ENCODE measurements at places on chromosomes 3 and 15.
A peak's percentile ranks its signal among the peaks of the same experiment; 100 is the strongest.

DNA sequence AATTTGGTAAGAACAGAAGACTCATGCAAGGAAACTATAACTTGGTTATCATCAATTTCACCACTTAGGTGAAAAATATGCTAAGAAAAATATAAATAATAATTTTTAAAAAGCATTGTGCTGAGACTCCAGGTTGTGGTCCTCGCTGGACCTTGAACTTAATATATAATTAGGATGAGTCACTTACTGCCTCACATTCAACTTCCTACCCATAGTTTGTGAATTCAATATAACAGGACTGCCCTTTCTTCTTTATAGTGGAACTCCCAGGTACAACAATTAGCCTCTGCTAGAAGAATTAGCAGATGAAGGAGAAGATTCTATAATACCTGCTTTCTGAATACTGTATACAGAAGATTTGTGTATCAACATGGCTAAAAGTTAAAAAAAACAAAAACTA lies 149.1 kb upstream of the SPRED1 start:
- no peak for DNase-seq

DNA sequence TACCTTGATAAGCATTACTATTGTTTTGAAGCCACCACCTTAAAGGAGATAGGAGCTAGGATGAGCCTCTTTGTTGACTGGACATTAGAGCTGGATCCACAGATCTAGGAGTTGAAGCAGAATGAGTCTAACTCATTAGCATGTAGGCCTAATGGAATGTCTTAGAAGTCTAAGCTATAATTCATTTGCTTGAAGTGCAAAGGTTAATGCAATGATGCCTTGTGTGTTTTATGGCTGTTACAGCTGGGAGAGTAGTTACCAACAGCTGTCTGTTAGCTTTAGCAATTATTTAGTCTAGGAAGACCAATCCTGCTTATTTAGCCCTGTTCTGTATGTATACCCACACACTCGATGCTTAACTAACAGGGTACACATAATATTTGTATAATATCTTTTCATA lies 419.3 kb downstream of the TUSC7 start:
- no peak for DNase-seq

- DNase-seq, result no peak
Observed at GRCh38 chr3:37957539-37957936, 33.0 kb upstream of the VILL start.

DNA sequence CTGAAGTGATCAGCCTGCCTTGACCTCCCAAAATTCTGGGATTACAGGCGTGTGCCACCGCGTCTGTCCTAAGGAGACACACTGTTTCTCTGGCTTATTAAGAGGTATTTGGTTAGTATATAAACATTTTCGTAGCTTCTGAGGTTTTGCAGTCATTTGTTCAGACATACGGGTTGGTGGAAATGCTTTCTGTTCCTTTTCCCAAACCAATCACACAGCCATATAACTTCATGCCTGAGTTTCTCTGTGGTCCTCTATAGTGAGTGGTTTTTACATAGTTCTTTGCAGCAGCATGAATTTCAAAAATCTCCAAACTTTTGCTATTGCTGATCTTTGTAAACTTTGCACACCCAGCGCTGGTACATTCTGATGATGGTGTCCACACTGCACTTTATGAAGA lies 100.5 kb downstream of the AKAP13 start:
- DNase-seq, result no peak

DNA sequence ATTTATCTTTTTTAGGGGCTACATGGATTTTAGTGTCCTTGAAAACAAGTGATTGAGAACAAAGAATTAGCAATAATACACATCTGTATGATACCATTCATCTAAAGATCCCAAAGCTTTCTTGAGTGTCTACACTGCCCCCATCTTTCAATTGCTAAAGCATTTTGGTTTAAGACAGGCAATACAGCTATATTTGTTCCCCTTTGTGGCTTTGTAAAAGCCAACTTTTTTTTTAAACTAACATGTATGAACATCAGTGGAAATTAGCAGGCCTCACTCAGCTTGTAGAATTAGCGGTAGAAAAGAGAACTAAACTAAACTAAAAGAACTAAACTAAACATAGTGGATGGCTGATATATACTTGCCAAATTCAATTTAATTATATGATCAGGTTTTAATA lies 449.6 kb downstream of the MECOM start:
- no peak for DNase-seq

DNA sequence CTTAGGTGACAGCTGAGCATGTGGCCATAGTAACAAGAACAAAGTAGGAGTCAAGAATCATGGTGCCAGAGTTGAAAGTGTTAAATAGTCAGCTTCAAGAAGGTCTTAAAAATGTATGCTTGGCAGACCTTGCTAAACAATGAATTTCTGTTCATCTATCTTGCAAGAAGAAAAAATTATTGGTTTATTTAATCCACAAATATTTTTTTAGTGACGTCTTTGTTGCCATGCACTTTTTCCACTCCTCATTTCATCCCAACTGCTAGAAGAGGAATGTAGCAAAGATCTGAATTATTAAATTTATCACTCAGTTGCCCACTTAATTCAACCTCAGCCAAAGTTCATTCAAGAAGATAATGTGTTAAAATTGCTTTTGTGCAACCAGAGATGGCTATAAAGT lies 3.2 kb upstream of the SLC4A7 start:
- DNase-seq, result no peak

DNA sequence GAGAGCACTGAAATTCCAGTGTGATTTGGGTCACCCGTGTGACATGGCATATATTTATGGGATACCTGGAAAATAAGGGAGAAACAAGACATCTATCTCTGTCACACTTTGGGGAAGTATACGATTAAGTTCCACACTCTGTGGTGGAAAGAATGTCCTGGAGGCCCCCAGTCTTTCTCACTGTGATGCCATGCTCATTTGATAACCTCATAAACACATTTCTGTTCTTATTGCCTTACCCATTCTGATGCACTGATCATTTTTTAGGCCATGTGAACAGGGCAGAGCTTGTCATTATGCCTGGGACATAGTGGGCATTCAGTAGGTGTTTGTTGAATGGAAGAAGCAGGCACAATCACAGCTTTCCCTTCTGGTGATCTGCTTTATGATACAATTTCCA lies 349.4 kb upstream of the TPRG1 start:
- no peak for DNase-seq

GRCh38 chr3:197372047-197372661 lies 73.7 kb upstream of the DLG1 start:
- no peak for DNase-seq

DNA sequence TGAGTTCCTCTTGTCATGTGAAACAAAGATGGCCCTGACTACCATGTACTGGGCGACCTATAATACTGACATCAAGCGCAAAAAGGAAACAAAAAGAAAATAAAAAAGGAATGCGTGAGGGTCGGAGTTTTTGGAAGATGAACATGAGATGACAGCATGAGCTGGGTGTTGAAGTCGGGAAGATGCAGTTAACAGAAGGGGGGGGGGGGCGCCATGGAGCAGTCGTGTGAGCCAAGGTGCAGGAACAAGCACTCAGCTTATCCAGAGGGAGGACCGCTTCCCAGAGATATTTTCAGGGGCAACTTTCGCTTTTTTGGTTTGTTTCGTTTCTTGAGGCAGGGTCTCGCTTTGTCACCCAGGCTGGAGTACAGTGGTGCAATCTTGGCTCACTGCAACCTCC lies 110.2 kb downstream of the RORA start:
- DNase-seq, result peak; percentile 5

DNA sequence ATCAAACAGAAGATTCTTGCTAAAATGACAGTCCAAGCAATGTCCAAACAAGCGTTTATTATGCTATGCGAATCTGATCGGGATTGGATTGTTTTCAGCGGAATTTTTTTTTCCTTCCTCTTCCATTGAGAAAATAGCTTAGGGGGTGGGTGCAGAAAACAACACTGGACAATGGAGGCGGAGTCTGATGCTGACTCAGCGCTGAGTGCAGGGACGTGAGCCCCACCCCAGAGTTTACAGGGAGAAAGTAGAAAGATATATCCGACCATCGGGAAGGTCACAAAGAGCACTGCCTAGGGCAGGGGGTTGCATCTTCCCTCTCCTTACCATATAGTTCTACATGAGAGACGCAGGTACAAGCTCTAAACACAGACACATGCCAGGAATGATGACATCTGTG lies 117.0 kb downstream of the FOXP1 start:
- peak; percentile 51 for DNase-seq

DNA sequence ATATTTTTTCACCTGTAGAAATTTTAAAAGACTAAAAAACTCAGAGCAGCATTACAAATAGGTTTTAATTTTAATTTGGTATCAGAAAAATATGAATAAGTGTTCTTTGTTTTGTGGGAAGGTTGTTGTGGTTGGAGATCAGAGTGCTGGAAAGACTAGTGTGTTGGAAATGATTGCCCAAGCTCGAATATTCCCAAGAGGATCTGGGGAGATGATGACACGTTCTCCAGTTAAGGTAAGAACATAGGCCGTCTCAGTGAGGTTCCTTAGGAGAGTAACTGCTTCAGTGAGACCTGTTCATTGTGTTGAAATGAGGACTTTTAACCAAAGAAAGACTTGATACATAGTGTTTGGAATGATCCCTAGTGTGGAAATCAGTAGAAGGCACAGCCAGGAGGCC lies 44.8 kb downstream of the OPA1 start:
- no peak for DNase-seq

DNA sequence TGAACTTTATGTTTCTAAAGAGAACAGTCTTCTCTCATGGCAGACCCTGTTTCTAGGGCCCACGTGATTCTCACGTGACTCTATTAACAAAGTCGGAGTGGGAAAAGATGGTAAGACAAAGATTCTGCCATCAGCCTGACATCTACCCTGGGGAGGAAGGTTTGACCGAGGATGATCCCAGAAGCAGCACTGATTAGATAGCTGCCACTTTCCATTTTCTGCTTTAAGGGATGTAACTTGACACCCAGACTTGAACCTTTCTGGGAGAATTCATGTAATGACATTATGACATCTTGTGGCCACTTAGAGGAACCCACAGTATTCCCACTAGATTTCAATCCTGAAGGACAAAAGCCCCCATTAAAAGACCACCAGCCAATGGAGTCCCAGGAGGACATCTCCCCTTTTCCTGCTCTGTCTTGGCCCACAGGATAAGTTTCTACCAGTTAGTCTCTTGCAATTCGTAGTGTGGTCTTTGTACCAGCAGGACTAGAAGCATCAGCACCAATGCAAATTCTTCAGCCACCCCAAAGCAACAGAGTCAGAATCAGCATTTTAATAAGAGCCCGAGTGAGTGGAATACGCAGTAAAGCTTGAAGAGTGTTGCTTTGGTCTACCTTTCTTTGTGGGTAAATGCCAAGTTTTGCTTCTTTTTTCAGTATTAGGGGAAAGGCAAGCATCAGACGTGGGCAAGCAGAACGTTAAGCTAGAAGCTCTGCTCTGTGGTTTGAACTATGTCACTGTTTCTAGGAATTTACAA lies 480.5 kb upstream of the PROK2 start:
- no peak for DNase-seq

DNA sequence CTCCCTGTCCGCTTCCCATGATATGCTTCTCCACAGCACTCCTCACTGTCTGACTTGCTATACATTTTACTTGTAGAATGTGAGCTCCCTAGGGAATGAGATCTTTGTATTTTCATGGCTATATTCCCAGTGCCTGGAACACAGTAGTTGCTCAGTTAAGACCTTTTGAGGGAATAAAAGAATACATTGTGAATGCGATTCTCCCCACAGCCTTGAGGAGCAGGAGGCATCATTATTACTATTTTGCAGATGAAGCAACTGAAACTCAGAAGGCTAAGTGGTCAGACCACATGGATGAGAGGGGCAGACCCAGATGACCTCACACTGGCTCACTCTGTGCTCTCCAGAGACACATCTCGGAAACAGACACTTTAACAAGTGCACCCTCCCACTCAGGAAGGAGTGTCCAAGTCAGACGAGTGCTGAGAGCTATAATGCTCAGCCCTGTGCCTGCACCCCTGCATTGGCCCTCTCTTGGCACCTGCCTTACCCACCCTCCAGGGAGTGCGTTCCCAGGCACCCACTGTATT lies 46.8 kb downstream of the SST start:
- DNase-seq, result no peak

DNA sequence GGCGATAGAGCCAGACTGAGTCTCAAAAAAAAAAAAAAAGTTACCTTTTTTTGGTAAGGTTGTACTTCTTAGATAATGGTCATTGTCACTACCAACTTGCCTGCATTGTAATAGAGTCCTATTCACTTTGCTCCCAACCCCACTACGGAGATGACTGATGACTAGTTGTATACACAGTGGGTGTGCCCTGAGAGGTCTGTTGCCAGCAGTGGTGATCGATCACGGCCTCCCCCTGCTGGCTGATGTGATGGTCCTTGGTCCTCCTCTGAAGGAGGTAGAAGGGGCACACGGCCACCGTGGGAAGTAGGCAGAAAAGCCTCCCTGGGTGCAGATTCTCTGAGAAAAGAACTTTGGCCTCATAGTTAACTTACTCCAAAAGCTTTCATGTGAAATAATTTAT lies 10.7 kb downstream of the GCNT3 start:
- no peak for DNase-seq

DNA sequence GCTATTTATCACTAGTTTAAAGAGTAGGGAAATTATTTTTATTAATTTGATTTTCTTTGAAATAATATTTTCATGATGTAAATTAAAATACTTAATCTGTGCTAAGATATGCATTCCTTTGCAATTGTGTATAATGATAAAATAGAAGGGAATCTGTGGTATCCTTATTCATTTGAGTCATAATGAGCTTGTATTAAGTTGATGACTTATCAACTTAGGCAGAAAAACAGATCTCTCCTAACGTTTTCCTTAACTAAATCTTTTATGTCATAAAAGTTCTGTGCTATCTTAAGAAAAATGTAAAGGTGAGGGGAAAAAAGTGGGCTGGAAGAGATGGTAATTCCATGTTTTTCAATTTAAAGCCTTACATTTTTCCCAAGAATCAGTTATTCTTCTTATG lies 1.9 kb downstream of the FGF7 start:
- no peak for DNase-seq

DNA sequence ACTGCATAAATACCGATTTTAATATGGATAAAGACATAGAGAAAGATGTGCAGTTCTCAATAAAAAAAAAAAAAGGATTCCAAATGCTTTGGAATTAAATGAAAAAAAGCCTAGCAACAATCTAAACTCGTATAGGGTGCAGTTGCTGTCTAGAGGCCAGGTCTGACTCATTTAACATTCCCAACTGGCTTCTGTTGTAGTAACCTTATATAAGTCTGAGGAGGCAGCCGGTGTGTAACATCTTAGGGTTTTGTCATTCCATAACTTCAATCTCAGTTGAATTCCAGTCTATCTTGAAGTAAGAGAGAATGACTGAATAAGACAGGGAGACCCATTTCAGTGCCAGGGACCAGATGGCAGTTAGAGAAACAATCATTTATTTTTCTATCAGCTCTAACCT lies 6.5 kb downstream of the PDCD10 start:
- no peak for DNase-seq
